MG63 (cell line): ENCODE measurements at places on chromosomes 1 and 21.

GRCh38 chr1:26811708-26812107, 14.8 kb upstream of the ZDHHC18 start:
- no peak for DNase-seq

GRCh38 chr1:25566730-25567341, 23.4 kb downstream of the LDLRAP1 start:
- no peak for DNase-seq

DNA sequence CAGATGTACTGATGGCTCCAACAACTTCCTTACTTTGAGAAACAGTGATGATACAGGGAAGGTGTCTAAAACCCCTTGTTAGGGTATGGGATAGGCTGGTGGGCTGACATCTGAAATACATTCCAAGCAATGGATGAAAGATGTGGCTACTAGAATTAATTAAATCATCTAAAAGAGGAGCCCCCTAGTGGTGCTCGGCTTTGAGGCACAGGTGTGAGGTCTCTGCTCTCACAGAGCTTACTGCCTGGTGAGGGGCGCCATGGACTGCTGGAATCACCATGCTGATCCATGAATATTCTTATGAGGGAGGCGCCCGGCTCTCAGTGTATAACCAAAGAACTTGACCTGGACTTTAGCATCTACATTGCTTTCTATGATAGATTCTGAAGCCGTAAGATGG, 48.5 kb downstream of the GNG4 start:
- peak; percentile 16 for DNase-seq

GRCh38 chr1:65846866-65847265, 54.2 kb downstream of the PDE4B start:
- DNase-seq: no peak

GRCh38 chr21:34046917-34047316, 26.5 kb upstream of the MRPS6 start:
- DNase-seq: no peak

DNA sequence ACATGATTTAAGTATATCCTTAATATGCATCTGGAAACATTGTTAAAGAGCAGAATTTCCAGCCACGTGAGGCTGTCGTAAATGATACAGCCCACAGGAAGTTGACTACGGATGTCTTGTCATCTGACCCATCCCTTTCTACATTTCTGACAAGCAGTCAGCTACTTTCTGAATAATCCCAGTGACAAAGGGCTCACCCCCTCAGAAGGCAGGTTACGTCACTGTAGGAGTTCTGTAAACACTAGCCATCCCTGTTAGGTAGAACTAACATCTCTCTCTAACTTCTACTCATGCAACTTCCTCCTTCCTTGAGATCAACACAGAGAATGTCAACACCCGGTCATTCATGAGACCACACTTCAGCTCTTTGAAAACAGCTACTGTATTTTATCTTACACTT, 259.2 kb downstream of the GREM2 start:
- DNase-seq: no peak

DNA sequence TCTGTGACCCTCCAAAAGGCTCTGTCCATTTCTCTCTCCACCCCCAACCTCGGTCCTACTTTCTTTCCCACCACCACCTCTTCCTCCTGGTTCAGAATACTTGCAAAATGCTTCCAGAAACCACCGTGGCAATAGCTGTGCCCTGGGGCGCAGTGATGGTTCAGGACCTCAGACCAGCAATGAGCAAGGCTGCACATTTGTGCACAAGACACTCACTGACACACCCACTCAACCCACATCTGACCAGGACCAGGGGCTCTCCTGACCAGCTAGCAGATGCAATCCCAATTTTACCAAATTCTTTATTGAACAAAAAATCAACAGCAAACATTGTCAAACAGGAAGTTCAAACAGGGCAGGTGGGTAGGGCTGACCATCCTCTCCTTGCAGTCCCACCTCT, 25.7 kb downstream of the SPOCD1 start:
- DNase-seq: no peak

GRCh38 chr1:46117810-46118494, 14.5 kb downstream of the PIK3R3 start:
- DNase-seq: no peak

DNA sequence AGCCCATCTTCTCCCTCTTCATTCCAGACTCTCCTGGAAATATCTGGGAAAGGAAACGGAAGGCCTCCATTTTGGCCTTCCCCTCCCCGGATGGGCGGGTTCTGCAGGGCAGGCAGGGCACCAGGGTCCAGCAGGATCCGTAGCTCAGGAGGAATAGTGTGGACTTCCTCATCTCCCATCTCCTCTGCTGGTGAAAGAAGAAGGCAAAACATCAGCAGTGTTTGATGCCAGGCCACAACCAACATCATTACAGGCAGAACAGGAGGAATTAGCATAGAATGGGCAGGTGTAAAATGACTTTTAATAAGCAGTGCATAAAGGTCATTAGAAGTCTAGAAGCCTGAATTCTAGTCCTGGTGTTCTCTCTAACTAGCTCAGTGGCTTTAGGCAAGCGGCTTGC, 165.9 kb downstream of the TGFBR3 start:
- DNase-seq: no peak
